Heart right ventricle (tissue), 16 donors: ENCODE measurements at places on chromosomes 5 and 9. TPM values are rescaled to one million over a fixed set of nuclear protein-coding genes. Genes with fewer than 3 reads are reported as not detected.

ZFP37 gene
- 1.7 TPM for total RNA-seq

OR13F1 gene
- not detected for total RNA-seq

TMOD1 gene
- 164 TPM for total RNA-seq

RNF180 gene
- total RNA-seq = 20.6 TPM

OLFML2A gene
- total RNA-seq = 51.2 TPM

TMC1 gene
- 0.59 TPM for total RNA-seq

GABRA1 gene
- not detected for total RNA-seq

SLC25A25 gene
- 14.5 TPM for total RNA-seq

DNA sequence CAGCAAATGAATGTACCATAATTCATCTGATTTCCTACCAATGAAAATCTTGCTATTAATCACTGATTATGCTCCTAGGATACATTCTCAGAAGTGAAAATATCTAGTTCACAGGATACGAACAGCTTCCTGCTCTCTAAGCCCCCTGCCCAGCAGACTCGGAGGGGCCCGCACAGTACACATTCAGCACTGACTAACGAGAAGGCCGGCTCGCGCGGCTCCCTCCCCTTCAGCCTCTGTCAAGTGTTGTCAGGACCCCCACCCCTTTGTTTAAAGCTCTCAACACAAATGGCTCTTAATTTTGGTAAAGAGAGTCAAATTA is 82.0 kb downstream of the PRRT1B start:
- no peak for DNase-seq

DNA sequence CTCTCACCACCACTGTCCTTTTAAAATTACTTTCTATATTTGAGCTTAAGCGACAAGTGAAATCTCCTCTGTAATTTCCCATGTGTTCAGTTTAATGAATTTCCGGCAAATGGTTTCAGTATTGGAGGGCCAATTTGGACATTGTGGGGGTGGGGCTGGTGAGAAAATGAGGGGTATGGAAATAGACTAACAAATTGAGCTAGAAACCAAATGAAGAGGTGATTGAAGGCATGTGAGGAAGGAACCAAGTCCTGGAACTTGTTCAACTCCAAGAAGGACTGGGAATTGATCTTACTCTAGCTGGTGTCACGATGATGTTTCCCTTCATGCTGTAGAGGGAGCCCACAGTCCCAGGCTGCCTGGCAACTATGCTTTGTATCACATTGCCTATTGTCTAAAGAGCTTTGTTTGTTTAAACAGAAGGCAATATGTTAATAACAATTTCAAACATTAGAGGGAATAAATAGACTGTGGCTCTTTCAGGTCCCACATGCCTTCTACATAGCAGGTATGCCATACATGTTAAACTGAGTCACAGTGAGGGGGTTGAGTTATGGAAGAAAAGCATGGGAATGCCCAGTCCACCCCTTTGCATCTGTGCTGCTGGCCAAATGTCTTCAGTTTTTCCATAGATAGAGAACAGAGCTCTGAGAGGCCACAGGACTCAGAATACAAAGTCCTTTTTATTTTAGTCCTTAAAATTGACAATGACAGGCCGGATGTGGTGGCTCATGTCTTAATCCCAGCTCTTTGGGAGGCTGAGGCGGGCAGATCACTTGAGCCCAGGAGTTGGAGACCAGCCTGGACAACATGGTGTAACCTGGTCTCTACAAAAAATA is 25.0 kb upstream of the MATR3 start:
- DNase-seq = no peak

DNA sequence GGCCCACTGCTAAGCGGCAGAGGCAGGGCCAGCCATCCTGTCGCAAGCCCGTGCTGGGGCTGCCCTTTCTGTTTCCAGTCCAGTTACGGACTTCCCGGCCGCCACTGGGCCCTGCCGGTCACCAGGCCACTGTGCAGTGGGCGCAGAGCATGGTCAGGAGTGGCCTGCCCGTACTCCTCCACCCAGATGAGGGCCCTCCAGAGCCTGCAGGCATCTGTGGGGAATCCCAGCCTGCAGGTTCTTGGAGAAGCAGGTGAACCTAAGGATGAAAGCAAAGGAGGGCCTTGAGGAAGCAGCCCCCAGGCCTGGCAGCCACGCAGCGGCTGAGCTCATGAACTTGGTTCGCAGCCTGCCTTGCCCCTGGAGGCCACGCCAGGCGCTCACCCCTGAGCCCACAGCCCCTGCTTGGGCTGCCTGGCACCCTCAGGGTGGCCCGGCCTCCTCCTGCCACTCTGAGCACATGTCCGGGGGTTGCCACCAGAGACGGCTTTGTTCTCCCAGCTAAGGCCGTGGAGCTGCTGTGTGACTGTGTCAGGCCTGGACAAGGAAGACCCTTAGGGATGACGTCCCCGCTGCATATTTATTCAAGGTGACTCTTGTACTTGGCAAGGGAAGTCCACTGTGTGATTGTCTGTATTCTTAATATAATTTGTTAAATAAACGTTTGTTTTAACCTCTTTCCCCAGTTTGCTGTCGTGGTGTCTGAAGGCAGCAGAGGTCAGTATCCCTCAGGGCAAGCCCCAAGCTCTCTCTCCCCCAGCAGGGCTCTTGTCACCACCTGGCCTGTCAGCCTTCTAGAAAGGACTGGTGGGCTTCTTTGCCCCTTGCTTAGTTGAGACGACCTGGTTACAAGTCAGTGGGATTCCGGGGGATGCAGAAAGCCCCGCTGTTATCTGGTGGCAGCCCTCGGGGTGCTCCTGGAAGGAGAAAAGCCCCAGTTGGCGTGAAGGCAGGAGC is 107.1 kb upstream of the LMX1B start:
- no peak for DNase-seq

- no peak for DNase-seq
These were observed 1553.5 kb upstream of the C9orf72 start for GRCh38 chr9:29126783-29127182.

DNA sequence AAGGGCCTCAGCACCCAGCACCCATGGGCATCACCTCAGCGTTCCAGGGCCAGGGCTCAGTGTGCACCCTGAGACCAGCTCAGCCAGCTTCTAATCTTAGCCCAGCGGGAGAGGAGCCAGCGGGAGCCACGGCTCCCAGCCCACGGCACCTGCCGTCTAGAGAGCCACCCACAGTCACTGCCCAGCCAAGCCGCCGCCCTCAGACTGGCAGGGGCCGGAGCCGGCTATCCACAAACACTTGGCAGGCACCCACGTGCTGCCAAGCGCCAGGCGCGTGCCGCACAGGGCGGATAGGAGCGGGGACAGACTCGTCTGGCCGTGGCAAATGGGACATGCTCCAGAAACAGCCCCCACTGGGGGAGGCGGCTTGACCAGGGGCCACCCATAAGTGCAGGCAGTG is 18.6 kb downstream of the BRD3 start:
- peak; percentile 75 for DNase-seq

DNA sequence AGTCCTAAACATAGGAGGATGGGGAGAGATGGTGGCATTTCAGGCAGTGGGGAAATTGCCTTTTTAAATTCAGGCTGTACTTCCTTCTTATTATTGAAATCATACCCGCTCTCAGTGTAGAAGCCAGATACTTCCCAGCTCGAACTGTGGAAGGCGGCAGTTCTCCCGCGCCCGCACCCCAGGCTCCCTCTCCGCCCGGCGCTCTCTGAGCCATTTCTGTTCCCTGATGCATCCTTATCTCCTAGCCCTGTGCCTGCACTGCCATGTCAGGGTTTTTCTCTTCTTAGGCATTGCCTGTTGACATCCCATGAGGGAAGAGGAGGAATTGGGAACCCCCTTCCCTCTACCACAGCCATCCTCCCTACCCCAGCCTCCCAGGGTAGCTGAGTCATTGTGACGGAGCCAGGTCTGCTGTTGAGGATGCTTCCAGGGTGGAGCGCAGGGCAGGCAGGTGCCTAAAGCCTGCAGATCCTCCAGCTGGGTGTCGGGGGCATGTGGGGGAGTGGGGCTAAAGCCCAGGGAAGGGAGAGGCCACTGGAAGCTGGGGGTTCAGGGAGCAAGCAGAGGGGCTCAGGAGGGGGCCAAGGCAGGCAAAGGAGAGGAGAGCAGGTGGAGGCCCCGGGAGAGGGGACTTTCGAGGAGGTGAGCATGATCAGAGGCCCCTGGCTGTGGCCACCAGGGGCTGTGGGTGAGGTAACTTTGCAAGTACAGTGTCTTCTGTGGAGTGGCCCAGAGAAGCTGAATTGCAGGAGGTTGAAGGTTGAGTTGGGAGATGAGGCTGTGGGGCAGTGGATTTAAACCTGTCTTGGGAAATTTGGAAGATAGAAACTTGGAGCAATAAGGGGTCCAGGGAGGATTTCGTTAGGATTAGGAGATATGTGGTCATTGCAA is 16.2 kb downstream of the LAMC3 start:
- no peak for DNase-seq

DNA sequence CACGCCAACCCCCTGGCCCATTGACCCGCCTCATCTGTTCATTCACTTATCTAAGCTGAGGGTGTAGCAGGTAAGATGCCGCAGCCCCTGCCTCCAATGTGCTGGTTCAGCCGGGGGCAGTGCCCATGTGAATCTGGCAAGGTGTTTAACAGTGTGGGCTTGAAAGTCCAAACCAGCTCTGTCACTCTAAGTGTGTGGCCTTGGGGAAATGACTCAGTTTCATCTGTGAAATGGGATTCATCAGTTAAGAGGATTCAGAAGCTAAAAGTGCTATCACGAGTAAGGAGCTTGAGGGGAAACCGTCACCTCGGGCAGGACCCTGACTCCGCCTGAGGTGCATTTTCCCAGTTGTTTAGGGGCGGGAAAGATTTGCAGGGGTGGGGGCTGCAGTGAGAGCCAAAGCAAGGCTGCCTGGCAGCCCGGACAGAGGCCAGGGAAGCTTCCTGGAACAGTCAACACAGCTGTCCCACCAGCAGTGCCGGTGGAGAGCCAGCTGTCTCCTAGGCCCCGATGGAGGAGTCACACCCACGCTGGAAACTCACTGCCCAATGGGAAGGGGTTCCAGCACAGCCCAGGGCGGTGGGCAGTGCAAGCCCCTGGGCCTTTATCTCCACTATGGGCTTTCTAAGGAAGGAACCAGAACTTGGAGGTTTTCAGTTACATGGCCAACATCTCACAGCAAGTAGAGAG is 9.7 kb upstream of the URM1 start:
- DNase-seq = no peak

GRCh38 chr9:84867186-84867585 is 197.7 kb downstream of the NTRK2 start:
- DNase-seq = no peak

DNA sequence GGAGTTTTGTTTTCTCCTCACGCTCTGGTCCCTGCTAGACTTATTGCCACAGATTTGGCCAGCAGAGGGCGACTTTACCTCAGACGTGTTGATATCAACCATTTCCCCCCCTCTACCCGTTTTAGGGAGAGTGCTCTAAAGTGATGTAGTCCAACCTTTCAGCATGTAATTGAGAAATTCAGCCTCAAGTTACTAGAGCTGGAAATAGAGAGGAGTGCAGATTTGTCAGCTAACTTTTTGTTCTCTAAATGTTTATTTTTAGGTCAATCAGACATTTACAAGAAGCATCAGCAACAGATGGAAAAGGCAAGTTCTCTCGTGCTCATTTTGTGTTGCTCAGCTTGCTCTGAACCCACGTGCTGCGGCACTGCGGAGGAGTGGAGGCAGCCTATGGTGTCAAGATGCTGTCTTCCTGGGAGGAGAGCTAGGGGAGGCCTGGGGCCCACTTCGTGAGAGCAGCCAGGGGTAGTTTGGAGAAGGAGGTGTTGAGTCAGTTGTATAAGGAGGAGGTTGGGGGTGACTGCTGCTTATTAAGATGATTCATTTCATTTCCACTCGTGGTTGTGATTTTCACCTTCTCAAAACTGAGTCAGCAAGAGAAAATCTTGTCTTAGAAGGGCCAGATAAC is 53.6 kb downstream of the GPR107 start:
- peak; percentile 85 for DNase-seq

DNA sequence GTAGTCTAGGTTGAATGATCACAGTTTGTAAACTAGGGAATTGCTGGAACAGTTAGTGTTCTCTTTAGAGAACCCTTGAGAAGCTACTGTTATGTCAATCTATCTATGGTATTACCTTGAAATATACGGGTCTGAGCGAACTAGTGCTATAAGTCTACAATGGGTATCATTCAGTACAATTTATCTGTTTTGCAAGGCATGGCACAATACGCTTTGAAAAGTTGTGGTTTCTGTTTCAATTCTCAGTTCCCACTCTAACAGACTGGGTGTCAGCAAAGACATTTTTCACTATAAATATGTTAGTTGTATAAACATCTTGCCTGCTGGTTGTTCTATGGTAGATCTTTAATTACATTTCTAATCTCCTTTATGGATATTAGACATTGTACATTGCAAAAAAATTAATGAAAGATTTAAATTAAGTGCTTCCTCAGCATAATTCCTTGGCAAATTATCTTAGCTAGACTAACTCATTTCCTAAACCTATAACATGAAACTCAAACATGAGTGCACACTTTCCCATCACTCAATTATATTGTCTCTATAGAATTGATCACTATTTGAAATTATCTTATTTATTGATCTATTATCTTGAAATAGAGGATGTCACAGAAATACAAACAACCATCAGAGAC is 24.9 kb upstream of the SLCO6A1 start:
- DNase-seq = no peak

GRCh38 chr9:32264170-32264864 is 120.1 kb upstream of the ACO1 start:
- DNase-seq = no peak

DNA sequence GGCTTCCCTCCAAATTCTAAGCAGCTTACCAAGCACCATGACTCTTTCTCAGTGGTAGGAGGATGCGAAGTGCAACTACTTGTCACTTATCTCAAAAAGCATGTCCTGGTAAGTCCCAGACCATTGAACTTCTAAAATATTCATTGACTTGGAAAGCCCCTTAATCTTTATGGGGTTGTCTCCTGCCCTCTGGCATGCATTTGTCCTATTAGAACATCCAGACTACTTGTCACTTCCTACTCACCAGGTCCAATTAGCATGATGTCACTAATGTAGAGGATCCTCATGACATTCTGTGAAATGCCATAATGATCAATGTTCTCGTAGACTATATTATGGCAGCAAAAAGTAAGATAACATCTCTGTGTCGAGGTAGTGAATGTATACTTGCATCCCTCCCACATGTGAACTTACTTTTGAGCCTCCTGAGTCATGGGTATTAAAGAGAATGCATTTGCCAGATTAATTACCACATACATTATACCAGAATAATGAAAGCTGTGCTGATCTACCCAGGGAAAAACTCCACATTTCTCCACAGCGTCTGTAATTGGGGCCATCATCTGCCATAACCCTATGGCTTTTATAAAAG is 63.5 kb upstream of the RAD23B start:
- DNase-seq = no peak

- DNase-seq = no peak
These were observed 58.3 kb upstream of the TGFBR1 start for GRCh38 chr9:99046542-99047071.

GRCh38 chr5:111153945-111154344 is 61.8 kb downstream of the WDR36 start:
- DNase-seq = no peak

GRCh38 chr5:78757269-78758053 is 108.9 kb upstream of the LHFPL2 start:
- no peak for DNase-seq

DNA sequence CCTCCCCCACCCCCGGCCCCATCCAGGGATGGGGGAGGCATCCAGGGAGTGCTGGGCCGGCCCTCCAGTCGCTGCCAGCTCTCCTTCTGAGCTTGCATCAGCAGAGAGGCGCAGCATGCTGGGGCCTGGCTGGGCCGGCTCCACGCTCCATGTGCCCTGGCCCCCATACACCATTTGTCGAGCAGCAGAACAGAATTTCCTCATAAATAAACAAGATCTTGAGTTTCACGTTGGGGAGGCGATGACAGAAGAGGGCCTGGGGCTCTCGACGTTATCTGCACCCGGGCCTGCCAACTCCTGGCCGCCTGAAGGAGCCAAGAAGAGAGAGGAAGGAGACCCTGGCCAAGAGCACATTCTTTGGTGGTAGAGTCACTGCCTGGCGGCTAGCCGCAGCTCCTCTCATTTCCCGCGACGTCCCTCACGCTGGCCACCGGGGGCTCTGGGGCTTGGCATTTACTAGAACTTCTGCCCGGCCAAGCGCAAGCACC is 177.0 kb downstream of the FGF18 start:
- peak; percentile 85 for DNase-seq
